Testis (tissue), 5 donors: ENCODE measurements at places on chromosomes 2 and 18. TPM values are rescaled to one million over a fixed set of nuclear protein-coding genes. Genes with fewer than 3 reads are reported as not detected.

GRCh38 chr18:73456643-73457042 is 588.9 kb upstream of the NETO1 start:
- no peak for DNase-seq

- no peak for DNase-seq
These were observed 184.2 kb upstream of the NXPH2 start for GRCh38 chr2:138964418-138964817.

- no peak for DNase-seq
These were observed 348.9 kb upstream of the RAB12 start for GRCh38 chr18:8260319-8260718.

- DNase-seq, result peak; percentile 64
These were observed 47.8 kb upstream of the MAPRE3 start for GRCh38 chr2:26922405-26923188.

DNA sequence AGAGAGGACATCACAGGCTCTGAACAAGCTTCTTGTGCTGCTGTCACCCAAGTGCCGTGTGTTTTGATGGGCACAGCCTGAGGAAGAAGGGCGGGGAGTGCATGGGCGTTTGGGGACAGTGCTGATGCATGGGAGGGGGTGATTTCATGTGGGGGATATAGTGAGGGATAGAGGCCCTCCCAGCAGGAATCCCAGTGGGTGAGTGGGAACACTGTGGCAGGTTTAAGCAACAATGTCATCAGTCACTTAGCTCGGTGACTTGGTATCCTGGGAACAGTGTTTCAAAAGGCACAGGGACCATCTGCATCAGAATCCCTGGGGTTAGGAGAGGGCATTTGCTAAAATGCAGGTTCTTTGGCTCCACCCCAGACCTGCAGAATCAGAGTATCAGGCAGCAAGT is 609 bp downstream of the SIGLEC15 start:
- DNase-seq, result no peak

SKOR2 gene
- 1.4 TPM for total RNA-seq

- no peak for DNase-seq
These were observed 41.6 kb upstream of the ALMS1 start for GRCh38 chr2:73343992-73344391.

DNA sequence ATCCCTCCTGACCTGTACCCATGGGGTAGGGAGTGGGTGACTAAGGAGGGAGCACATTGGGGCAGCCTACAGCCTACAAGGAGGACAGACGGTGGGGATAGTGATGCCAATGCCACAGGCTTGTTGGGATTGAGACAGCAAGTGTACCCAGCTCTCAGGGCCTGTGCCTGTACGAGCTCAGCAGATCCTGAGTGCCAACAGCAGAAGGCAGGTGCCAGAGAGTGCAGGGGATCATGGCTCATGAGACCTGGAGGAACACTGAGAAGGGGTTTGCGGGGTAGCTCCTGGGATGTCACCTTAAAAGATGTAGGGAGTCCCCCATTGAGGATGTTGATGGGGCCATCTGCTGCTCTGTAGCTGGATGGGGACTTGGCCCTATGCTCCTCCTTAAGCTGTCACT is 10.3 kb upstream of the SNED1 start:
- DNase-seq, result no peak

GRCh38 chr2:30454571-30454970 is 7.5 kb downstream of the LCLAT1 start:
- no peak for DNase-seq

DNA sequence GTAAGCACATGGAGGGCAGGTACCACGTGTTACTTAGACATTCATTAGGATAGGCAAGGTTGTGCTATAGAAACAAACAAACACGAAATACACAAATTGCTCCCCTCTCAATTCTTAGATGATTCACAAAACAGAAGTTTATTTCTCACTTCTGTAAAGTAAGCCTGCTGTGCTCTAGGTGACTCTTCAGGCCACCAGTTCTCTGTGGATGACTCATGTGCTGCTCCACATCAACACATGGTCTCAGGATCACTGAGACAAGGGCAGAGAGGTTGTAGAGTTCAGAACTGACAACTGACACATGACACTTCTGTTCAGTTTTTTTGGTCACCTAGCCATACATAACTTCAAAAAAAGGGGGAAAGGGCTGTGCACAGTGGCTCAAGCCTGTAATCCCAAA is 70.6 kb downstream of the DAW1 start:
- DNase-seq, result no peak

DNA sequence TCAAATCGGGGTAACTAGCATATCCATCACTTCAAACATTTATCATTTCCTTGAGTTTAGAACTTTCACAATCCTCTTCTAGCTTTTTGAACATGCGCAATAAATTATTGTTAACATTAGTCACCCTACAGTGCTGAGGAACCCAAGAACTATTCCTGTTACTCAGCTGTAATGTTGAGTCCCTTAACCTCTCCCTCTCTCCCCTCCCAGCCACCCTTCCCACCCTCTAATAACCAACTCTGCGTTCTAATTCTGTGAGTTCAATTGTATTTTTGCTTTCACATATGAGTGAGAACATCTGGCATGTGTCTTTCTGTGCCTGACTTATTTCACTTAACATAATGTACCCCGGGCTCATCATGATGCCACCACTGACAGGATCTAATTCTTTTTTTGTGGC is 78.6 kb upstream of the RANBP2 start:
- DNase-seq, result no peak

- DNase-seq, result peak; percentile 76
These were observed 1.7 kb upstream of the SMAD7 start for GRCh38 chr18:48952287-48953103.

IL36G gene
- not detected for total RNA-seq

DNA sequence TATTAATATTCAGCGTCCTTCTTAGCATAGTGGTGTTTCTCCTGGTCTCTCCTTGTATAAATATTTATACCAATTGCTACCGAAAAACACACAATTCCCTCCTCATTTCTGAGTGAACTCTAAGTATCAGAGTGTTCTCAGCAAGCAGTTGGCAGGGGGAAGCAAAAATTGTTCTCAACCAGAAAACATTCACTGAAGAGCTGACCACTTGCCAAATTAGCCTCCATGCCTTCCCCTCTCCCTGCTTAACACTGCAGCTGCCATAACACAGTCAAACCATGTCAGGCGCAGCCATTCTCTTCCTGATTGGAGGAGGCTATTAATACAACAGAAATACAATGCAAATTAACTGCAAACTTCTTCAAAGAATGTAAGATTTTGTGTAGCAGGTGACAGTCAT is 105.0 kb downstream of the COL6A3 start:
- peak; percentile 60 for DNase-seq

DNA sequence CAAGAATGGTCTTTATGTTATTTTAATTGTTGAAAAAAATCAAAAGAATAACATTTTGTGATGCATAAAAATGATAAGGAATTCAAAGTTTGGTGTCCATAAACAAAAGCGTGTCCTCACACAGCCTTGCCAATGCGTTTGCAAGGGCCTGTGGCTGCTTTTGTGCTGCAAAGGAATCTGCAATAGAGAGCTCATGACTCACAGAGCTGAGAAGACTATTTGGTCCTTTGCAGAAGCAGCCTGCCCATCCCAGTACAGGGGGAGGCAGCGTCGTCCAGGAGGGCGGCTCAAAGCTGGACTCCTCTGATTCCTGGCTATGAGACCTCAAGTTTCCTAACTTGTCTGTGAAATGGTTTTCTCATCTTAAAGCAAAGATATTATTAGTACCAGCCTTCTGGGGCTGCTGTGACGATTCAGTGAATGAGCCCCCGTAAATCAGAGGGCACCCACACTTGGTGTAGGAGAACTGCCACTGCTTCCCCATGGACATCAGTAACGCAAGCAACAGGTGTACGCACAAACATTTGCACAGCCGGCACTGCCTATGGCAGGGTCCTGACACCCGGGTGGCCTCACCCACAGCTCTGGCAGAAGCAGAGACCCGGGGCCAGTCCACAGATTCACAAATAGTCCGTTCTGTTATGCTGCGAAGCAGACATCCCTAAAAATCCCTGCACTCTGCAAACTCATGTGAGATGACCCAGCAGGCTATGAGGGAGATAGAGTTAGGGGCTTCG is 70.6 kb upstream of the ASAP2 start:
- DNase-seq, result no peak

TMEM247 gene
- 18.5 TPM for total RNA-seq

GRCh38 chr18:73087282-73087977 is 219.6 kb upstream of the NETO1 start:
- no peak for DNase-seq

DNA sequence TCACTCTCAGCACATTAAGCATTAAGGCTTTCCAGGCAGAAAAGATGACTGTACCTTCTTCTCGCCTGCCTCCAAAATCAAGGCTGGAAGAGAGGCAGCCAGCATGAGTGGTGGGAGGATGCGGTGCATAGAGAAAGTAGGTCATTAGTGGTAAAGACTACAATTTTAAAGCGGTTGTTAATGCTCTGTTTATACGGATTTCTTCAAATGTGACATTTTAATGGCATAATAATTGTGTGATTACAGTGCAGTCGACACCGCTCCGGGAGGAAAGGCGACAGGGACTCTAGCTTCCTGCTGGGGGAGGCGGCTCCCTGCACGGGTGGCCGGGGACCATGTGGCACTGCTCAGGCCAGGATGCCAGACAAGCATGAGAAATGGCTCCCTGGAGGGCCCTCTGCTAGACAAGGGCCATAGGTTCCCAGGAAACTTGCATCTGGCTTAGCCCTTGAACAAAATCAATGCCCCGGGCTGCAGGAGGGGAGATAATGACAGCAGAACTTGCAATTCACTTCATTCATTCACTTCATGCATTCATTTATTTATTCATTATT is 129.6 kb downstream of the GALNT14 start:
- DNase-seq, result no peak

GRCh38 chr2:76080154-76080553 is 369.4 kb upstream of the GCFC2 start:
- DNase-seq, result no peak

DNA sequence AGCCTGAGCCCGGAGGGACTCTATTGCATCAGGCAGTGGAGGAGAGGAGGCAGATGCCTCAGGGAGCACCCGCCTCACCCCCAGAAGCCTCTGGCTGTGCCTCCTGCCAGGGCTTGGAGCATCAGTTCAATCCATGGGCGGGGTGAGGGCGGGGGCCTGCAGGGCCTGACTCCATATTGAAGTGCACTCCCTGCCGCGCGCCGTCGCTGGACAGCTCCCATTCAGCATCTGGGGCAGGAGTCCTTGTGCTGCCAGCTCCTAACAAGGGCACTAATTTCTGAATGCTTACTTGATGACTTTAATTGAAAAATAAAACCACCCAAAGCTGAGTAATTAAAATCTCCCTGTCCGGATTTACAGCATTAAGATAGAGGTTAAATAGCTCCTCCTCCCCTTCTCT is 23.8 kb downstream of the C1QL2 start:
- no peak for DNase-seq

- DNase-seq, result no peak
These were observed 550.8 kb upstream of the CHAC2 start for GRCh38 chr2:53216805-53217204.

DNA sequence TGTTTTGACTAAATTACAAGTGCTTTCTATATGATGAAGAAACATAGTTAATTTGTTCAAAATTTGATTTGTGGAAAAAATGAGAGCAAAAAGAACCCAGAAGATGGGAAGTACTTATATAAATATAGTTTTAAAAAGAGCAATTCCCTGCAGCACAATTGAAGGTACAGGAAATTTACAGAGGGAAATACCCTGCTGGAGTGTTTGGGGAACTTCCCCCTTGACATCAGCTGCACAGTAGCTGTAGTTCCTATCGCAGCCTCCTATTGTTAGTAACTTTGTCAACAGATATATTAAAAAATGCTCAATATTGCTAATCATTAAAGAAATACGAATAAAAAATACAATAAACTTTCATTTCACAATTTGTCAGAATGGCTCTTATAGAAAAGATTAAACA is 1118.8 kb upstream of the ZEB2 start:
- no peak for DNase-seq
